ENCODE measurements at places on chromosomes 11 and 22.

DNA sequence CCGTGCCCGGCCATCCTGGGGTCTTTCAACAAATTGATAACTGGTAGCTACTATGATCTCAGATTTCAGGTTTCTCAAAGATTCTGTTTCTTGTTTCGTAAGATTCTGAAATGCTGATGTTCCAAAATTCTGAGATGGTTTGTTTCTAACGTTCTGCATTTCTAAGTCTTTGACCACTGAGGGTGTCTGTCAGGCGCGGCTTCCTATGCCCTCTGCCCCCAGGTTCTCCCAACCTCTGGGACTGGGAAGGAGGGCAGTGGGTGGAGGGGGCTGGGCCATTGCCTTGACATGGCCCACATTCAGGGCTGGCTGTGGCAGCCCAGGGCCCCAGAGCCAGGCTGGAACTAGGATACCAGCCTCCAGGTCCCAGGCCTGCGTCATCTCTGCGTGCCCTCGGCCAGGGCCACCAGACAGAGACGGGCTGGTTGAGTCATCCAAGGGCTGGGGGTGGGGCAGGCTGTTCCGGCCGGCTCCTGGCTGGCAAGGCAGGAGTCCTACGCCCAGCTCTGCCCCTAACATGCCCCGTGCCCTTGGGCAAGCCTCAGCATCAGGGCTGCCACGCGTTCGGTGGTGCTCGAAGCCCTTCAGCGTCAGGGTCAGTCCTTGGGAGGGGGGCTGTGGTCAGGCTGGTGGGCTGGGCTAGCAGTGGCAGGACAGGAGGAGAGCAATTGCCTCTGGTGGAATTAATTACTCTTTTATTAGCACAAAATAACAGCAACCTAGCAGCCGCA is 5.2 kb downstream of the TMEM134 start:
- no peak for DNase-seq

GRCh38 chr11:65262381-65262680 is 569 bp downstream of the POLA2 start:
- peak; percentile 46 for DNase-seq

DNA sequence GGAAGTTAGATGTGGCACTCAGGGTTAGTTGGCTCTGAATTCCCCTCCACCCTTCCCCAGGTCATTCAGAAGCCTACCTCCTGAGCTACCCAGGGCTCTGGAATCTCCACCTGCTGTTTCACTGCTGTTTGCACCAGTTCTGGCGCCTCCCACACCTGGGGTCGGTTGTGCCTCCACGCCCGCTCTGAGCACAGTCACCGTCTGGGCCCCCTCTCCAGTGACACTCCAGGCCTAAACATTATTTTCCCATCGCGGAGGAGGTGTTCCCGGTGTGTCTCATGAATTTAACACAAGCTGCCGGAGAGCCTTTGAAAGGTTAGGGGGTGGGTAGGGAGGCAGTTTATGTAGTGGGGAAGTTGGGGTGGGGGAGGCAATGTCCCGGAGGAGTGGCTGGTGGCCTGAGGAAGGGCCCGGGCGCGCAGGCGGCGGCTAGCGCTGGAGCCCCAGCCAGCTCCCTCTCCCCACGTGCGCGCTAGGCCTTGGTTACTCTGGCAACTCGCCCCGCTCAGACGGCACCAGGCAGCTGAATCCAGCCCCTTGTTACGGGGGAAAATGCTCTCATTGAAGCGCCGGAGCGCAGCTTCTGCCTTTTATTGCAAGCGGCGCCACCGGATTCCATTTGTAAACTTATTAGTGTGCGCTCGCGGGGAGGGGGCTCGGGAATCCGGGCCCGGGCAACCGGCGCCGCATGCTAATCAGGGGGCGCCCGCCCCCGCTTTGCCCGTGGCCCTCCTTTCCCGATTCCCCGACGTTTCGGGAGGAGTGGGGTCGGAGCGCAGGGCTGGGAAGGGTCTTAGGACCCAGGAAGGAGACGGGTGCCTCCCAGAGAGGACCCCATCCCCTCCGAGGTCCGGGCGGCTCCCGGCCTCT is 52.4 kb downstream of the GRIK4 start:
- peak; percentile 15 for DNase-seq

DNA sequence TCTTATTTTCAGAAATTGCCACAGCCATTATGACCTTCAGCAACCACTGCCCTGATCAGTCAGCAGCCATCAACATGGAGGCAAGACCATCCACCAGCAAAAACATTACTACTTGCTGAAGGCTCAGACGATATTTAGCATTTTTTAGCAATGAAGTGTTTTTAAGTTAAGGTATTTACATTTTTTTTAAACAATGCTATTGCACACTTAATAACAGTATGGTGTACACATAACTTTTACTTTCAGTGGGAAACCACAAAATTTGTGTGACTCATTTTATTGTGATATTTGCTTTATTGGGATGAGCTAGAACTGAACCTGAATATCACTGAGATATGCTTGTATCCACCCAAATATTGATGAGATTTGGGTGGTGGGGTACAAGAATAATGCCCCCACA is 110.9 kb downstream of the TSPAN18 start:
- DNase-seq = peak; percentile 5

- no peak for DNase-seq
These were observed 60.2 kb downstream of the PDE2A start for GRCh38 chr11:72613977-72614376.

- no peak for DNase-seq
These were observed 2.0 kb downstream of the ST14 start for GRCh38 chr11:130161441-130162145.

DNA sequence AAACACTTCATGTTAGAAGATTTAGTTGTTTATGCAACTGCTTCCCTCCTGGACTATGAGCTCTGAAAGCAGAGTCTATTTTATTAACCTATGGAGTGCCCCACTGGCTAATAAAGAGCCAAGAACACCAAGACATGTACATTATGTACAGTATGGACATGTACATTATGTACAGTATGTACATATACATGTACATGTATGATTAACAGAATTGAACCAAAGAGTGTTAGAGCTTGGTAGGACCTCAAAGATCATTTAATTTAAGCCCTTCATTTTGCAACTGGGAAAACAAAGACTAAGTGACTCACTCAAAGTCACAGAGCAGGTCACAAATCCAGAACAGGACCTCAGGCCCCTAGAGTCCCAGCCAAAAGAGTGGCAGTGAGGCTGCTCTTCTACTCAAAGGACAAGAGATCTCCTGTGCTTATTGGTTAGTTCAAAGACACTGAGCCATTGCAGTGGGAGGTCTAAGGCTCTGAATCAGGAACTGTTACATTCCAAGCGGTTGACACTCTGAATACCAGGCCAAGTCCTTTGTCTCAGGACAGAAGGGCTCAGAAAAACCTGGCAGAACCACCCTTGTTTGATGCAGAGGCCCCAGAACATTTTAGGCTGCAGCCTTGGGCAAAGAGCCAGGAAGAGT is 103.8 kb downstream of the FAM168A start:
- DNase-seq = peak; percentile 82

DNA sequence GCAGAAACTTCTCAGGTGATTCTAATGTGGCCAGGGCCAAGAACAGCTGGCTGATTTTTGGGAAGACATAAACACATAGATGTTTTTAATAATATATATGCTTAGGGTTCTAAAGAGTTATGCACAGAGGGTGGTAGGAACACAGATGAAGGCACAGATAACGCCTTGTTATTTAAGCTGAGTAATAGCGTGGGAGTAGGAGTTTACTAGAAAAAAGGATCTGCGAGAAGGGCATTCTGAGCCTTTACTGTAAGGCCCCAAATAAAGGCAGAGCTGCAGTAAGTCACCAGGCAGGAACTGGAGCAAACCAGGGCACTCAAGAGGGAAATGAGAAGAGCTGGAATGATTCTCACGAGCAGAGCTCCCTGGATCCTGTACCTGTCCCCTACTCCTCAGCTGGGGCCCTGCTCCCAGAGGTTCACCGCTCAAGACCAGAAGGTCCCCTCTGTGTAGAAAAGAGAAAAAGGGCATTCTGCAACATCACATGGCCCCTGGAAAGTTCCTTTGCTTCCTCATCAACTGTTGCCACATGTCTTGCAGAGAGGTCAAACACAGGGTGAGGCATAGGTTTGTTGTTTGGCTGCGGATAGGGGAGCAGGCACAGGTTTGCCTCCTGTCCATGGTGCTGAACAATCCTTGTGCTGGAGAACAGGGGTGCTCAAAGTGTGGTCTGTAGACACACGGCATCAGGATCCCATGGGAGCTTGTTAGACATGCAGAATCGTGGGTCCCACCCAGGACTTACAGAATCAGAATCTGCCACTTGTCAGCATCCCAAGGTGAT is 125.7 kb downstream of the TENM4 start:
- DNase-seq = peak; percentile 13

GRCh38 chr11:69449320-69450063 is 32.0 kb upstream of the LINC01488 start:
- peak; percentile 24 for DNase-seq

DNA sequence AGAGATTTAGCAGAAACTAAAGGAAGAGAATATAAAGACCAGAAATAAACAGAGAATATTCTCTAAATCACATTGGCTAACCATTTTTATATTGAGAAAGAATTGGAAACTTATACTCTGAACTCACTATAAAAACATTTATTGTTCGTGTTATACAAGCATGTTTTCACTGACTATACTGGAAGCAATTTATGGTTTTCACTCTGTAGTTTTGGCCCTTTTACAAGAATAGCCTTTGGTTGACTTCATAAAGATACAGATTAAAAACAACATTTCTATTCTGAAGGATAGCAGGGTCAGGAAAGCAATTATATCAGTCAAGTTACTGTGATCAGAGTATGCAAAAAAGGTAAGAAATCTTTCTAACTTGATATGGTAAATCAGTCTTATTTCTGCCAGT is 965.7 kb upstream of the FAT3 start:
- no peak for DNase-seq

- DNase-seq = no peak
These were observed 612 bp downstream of the ASPHD2 start for GRCh38 chr22:26429458-26430286.

GRCh38 chr11:10450462-10451425 is 4.3 kb upstream of the AMPD3 start:
- peak; percentile 32 for DNase-seq

DNA sequence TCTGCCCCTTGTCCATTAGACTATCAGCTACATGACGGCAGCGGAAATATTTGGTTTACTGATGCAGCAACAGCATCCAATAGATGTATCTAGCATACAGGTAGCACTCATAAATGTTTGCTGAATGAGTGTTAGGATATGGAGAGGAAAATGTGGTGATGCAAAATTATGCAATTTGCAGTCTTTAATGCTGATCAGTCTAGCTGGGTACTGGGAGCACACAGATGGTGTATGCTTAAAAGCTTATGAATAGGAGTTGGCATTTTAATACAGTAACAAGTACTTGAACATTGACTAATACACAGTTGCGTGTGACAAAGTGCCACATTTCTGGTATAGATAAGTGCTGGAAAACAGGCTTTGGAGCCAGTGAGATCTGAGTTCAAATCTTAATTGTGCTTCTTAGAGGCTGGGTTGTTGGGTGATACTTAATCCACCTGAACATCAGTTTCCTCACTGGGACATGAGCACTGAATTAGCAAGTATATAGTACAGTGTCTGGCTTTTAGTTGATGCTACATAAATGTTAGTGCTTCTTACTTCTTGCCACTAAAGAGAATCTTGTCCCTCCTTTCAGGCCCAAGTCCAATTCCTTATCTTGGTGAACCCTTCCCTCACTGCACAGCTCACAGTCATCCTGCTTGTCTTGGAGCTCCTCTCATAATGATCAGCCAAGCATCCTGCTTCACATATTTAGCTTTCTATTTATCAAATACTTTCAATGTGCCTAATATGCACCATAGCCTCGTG is 99.6 kb downstream of the TIMP3 start:
- no peak for DNase-seq

- DNase-seq = no peak
These were observed 499.8 kb upstream of the CHORDC1 start for GRCh38 chr11:90722552-90723190.

DNA sequence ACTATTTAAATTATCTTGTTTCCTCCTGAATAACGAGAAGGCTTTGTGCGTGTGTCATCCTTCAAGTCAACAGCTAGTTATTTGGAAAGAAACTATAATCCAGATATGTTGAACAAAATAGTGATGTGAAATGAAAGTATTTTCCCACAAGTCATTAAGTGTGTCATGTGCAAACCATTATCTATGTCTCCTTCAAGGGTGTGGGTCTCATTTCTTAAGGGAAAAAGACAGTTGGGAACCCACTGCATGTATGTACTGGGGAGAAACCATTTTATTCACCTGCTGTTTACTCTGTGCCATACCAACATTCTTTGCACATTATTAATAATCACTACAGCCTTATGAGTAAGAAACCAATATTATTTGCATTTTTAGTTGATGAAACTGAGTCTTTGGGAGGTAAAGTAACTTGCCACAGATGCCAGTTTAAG is 145.3 kb upstream of the CTSC start:
- peak; percentile 32 for DNase-seq

GRCh38 chr11:1480191-1480554 is 6.4 kb downstream of the MOB2 start:
- DNase-seq = no peak

GRCh38 chr22:39545386-39546365 is 13.1 kb upstream of the RPS19BP1 start:
- peak; percentile 36 for DNase-seq

DNA sequence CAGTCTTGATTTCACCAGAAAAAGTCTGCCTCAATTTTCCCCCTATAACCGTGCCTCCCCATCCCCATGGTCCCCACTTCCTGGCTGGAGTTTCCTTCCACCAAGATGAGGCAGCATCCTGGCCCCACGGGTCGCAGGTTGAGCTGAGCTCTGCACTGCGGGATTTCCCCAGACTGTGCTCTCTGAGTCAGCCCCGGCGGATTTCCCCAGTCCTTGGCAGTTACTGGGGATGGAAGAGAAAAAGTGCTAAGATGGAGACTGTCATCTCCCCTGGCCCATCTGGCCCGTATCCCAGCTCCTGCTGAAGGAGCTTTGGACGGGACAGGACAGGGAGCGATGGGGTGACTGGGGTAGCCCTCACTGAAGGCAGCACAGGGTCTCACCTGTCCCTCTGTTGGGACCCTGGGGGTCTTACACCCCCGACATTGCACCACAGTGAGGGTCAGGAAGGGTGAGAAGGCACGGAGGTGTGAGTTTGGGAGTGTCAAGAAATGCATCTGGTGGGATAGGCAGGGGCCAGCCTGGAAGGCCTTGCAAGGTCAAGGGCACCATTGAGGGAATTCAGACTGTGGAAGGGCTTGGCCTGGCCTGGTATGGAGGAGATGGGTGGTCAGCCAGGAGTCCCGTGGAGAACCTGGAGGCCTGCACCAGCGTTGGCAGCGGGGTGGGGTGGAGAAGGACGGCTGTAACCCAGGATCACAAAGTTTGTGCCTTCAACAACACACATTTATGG is 36.5 kb downstream of the NADSYN1 start:
- DNase-seq = peak; percentile 43

GRCh38 chr11:65655570-65656332 is 7.0 kb downstream of the RELA start:
- no peak for DNase-seq

- DNase-seq = no peak
These were observed 17.2 kb downstream of the FRMD8 start for GRCh38 chr11:65403607-65404121.

- peak; percentile 57 for DNase-seq
These were observed 20.4 kb downstream of the ADAMTS8 start for GRCh38 chr11:130407978-130408377.

DNA sequence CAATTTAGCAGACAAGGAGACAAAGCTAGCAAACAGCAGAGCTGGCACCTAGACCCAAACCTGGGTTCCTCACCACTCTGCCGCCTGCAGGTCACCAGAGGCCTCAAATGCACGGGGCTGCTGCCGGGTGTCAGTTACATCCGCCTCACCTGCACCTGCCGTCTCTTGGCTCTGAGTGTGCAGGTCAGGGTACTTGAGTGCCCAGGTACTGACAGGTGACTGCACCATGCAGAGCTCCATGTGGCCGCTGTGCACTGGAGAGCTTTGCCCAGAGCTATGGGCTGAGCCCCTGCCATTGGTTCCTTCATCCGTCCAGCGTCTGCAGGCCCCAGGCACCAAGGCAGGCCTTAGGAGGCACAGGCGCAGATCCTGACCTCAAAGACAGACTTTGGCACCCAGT is 35.0 kb downstream of the PDGFB start:
- DNase-seq = no peak
